T-helper 1 cell (primary cell): ENCODE measurements at places on chromosomes 13 and 19.

DNA sequence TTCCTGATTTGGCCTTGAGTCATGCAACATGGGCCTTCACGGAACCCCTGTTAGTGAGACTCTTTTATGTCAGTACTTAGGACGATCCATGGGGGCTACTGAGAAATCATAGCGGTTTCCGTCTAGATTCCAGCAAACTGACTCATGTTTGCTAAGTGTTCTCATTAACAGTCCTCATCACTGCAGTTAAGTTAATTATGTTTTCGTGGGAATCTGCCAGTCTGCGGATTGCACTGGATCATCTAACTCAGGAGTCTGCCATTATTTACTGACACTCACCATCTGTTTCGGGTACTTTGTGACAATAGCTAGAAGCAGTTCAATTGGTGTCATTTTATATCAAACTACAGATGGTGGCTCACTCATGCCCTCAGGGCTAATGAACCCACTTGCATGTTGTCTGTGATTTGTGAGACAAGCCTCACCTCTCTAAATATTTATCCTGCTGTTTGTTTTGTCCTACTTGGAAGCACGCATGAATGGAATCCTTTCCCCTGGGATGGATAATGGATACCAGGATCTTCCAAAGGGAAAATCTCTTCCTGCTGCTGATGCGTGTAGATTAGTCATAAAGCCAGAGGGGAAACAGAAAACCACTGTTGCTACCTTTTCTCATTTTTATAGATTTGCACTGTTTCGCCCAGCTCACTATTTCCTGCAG, 61.8 kb downstream of the RAB20 start:
- no peak for DNase-seq

DNA sequence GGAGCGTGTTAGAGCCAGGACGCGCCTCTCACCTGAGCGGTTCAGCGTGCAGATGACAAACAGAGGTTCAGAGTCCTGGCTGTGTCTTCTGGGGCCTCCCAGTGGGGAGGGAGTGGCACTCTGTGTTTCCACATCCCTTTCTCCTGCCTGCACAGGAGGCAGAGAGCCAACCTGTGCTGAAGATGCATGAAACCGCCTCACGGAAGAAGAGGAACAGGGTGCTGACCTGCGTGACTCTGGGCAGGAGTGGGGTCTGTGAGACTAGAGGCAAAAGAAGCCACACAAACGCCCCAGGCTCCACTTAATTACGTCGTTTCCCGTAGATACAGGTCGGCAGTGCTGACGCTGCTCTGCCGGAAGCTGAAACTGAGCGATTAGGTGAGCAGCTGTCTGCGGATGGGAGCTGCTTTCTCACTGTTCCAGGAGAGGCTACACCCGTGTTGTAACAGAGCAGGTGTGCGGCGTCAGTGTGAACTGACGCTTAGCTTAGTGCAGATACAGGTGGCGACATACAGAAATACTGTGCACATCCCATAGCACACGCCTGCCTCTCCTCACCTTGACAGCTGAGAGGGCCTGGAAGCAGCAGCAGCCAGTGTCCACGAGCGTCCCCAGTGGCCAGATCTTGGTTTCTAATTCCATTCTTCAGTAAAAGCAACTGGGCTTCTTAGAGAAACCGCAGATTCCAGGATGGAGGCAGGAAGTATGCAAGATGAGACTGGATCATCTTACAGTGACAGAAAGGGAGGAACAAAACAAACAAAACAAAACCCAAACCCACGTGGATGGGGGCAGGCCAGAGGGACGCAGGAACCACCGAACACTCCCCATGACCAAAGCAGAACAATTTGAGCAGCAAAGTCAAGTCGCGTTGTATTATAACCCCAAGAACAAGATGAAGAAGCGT, 37.7 kb upstream of the MCF2L start:
- no peak for DNase-seq

DNA sequence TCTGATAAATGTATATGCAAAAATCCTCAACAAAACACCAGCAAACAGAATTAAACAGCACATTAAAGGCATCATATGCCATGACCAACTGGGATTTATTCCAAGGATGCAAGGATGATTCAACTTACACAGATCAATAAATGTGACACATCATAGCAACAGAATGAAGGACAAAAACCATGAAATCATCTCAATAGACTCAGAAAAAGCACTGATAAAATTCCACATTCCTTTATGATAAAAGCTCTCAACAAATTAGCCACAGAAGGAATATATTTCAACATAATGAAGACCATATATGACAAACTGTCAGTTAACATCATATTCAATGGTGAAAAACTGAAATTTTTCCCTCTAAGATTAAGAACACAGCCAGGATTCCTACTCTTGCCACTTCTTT, 691.6 kb downstream of the DIAPH3 start:
- no peak for DNase-seq

GRCh38 chr19:19475015-19475765, 40.2 kb downstream of the TSSK6 start:
- DNase-seq, result no peak

DNA sequence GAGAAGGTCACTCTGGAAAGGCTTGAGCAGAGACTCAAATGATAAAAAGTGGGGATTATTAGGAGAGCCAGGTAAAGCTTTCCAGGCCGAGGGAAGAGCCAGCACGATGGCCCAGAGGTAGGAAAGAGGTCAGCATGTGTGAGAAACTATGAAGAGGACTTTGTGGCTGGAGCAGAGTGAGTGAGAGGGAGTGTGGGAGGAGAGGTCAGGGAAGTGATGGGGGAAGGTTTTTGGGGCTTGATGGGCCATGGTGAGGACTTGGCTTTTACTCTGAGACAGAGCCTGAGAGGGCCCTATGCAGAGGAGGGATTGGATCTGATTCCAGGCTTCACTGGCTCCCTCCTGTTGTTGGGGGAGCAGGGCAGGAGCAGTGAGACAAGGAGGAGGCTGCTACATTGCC, 5.3 kb downstream of the CATSPERG start:
- no peak for DNase-seq

DNA sequence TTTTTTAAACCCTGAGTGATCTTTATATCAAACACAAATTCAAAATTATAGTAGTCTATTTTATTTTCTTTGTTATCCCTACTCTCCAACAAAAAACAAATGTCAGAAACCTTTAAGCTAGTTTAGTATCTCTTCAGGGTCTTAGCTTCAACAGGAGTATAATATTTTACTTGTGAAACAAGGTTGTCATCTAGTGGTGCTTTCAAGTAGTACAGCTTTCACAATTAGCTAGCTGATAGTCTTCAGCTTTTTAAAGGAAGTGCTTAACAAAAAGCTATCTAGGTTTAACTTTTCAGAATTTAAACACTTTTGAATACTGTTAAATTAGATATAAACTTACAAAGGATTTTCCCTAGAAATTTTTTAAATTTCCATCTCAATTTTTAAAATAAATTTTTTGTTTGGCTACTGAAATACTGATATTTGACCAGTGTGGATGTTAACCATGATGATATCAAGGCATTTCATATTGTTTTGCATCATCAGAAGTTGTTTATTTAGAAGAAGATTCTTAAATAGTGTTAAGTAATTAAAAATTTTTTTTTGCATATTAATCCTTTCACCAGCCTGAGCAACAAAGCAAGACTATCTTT, 34.2 kb downstream of the TDRD3 start:
- DNase-seq, result no peak

DNA sequence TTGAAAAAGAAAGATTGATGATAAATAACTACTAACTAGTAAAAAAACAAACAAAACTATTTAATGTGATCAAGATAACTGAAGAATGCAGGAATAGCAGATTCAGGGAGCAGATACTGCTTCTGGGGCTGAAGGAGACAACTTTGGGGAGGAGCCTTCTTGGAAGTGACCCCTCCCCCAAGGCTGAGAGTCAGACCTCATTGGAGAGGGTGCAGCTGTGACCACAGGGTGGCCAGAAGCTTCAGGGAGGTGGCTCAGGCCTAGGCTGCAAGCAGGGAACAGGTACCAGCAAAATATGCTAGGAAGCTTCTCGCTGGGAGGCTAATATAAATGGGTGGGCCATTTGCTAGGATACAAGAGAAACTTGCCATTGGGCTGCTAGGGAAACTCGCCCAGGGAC, 149.9 kb downstream of the MYO16 start:
- DNase-seq, result no peak

DNA sequence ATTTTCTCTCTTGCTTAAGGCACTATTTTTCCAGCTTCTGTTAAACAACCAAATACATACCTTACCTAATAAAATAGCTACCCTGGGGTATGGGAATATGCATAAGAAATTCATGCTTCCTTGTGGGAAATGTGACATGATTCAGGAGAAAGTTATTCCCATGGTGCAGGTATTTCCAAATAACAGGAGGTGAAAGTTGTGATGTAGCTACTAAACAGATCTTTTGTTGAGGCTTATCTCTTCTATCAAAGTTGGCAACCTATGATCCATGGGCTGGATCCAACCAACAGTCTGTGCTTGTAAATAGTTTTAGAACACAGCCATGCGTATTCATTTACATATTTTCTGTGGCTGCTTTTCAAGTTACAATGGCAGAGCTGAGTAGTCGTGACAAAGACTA, 177.8 kb upstream of the NBEA start:
- DNase-seq, result no peak

DNA sequence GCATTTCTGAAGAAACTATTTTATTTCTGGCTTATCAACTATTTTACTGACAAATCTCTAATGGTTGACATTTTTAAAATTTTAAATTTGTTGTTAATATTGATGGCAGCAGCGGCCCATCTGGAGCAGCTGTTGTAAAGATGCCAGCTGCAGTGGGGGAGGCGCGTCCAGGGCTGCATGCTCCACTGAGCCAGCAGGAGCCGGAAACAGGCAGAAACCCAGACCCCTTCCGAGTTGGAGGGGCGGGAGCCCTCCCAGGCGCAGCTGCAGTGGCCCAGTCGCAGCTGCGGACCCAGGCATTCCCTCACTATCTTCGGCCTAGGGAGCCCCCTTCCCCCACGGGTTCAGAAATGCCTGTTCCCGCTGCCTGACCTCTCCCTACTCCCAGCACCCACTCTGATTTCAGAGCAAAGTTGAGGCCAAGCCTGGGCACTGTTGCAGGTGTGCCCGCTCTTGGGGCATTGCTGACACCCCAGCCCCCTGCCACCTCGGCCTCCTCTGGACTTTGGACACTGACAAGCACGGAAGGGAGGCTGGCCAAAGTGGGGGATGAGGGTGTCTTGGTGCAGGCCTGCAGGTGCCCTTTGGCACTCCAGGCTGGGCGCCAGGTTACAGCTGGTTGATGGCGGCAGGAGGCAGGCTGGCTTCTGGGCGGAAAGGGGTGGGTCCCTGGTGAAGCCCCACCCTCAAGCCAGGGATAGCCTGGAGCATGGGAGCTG, 69.2 kb downstream of the PIBF1 start:
- no peak for DNase-seq

DNA sequence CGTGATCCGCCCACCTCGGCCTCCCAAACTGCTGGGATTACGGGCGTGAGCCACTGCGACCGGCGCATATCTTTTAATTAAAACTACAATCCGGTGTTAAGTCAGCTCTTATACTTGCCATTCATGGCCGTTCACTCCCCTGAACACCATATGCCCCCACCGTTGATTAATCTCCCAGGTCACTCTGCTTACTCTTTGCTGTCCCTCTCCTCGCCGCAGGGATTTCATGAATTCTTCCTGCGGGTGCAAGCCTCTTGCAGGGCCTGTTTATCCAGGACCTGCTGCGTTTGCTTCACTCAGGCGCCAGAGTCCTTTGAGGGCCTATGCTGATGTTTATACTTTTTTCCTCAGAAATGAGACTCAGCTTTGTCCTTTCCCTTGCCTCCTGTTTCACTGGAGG, 996 bp downstream of the ERVV-2 start:
- no peak for DNase-seq
